ENCODE measurements at places on chromosomes 12 and 14.

DNA sequence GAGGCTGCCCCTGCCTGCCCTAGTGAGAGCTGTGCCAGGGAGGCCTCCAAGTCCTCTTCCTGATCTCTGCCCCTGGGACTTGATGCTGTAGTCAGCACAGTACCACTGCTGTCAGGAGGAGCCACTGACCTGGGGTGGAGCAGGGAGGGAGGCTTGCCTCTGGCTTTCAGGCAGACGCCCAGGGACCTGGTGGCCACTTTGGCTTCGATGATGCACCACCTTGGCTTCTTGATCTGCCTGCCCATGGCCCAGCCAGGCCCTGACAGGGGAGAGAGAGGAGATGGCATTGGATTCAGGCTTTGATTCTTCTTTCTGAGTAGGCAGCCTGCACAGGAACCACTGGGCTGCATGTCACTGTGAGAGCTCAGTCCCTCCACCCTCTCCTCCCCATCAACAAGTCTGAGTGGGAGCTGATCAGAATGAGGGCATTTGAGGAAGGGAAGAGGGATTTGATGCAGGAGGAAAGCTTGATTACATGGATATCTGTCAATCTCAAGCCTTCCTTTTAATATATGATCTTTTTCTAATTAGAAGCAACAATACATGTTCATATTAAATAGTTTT is 24.7 kb downstream of the TMEM63C start:
- DNase-seq, result no peak

DNA sequence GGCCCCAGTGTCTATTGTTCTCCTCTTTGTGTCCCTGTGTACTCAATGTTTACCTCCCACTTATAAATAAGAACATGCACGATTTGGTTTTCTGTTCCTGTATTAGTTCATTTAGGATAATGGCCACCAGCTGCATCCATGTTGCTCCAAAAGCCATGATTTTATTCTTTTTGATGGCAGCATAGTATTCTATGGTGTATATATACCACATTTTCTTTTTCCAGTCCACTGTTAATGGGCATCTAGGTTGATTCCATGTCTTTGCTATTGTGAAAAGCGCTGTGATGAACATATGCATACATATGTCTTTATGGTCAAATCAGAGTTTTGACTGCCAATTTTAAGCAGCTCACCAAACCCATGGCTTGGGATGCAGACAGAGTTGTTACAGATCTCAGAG is 17.2 kb upstream of the ANP32D start:
- no peak for DNase-seq

GRCh38 chr12:76266797-76267196 is 81.4 kb downstream of the BBS10 start:
- no peak for DNase-seq

DNA sequence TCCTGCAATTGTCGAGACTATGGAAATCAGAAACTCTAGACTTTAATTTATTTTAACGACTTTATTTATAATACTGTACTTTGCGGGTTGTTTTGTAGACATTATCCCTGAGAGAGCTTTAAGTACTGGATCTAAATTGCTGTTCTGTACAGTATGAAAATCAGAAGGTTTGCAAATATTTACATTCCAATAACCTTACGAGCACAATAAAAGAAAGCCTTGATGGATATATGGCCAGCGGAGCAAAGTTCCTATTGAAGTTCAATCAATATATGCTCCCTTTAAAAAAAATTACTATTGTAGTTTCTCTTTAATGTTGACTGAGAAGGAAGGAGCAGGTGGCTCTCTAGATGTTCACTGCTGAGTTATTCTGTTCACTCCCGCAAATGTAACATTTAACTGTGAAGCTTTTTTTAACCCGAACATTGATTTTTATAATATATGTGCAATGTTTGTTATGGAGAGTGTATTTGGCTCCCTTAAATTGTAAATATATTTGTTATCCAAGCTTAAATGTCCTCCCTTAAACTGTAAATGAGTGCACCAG is 235.3 kb downstream of the PLCZ1 start:
- DNase-seq, result no peak

DNA sequence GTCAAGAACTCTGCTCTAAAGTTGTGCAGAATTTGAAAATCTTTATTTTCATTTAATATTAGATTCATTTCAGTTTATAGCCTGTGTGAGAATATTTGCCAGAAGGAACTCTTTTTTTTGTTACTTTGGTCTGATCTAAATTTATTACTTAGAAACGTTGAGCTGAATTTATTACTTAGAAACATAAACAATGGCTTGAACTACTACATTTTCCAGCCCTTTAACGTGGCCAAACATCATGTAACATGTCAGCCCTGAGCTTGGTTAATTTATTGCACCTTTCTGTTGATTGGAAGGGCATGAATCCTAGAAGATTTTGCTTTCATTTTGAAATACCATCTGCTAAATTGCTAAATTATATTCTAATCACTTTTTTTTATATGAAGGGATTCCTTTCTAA is 241.4 kb downstream of the TMEM117 start:
- DNase-seq, result no peak

- DNase-seq, result no peak
These were observed 4.2 kb downstream of the NPC2 start for GRCh38 chr14:74488786-74489397.

GRCh38 chr12:82981150-82981549 is 294.4 kb downstream of the TMTC2 start:
- DNase-seq, result no peak

- no peak for DNase-seq
These were observed 2.9 kb downstream of the SP7 start for GRCh38 chr12:53333289-53333688.

DNA sequence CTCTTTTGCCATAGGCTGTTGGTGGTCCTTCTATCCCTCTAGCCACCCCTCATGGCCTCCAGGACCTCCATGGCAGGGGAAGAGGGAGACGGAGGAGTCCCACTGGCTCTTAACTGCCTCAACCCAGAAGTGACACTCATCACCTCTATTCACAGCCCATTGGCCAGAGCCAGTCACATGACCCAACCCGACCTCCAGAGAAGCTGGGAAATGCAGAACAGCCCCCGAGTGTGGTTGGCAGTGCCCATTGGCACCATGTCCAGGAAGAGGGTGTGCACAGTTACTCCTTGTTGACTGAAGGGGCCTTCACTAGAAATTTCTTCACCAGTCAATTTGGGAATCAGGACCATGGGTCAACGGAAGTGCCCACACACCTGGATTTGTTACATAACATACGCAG is 17.0 kb upstream of the BCL11B start:
- no peak for DNase-seq

DNA sequence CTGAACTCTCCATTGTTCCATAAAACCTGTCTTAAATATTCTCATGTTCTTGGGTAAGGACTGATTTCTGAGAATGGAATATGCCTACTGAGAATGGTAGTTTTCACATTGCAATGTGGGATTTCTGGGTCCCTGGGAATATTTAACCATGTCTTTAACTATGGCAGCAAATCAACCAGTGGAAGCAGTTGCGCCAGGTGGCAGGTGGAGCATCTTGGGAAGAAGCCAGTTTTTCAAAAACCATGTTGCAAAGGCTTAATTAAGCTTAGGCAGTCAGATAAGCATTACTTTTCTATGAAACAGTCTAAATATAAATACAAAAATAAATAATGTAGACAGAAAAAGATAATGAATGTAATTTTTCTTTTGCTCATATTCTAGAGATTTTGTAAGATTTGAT is 448.1 kb downstream of the ADAMTS20 start:
- no peak for DNase-seq

DNA sequence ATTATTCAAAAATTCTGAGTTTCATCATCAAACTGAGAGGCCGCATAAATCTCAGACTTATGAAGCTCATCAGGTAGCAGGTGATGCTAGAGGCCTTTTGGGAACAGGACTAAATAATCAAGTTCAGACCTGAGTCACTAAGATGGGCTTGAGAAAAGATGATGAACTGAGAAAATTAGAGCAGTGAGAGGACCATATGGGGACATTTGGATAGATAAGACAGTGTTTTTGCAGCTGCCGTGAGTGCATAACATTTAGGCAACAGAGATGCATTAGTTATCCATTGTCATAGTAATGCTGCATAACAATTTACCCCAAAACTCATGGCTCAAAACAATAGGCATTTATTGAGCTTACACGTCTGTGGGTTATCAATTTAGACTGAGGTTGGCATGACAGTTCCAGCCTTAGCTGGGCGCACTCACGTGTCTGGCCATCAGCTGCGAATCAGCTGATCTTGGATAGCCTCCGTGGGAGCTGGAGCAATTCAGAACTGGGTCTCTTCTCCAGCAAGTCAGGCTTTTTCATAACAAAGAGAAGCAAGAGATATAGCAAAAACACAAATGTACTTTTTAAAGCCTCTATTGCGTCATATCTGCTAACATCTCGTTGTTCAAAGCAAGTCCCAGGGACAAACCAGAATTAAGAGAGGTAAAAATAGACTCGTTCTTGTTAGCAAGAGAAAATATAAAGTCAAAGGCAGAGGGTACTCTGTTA is 72.8 kb downstream of the CAPZA3 start:
- no peak for DNase-seq

DNA sequence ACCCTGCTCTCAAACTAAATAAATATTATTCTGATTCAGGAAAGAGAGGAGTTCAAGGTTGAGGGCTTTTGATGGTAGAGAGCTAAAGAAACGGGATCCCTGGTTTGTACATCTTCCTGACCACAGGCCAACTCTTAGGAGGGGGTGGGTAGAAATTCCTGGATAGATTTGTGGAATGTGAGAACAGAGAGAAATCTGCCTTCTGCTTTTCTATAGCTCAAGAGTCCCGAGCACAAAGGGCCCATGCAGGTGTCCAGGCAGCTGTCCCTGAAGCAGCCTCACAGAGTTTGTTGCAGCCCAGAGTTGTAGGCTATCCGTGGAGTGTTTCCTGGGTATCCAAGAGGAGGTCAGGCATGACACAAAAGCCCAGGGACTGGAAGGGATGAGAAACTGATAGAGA is 198.6 kb downstream of the BCAT1 start:
- DNase-seq, result no peak

DNA sequence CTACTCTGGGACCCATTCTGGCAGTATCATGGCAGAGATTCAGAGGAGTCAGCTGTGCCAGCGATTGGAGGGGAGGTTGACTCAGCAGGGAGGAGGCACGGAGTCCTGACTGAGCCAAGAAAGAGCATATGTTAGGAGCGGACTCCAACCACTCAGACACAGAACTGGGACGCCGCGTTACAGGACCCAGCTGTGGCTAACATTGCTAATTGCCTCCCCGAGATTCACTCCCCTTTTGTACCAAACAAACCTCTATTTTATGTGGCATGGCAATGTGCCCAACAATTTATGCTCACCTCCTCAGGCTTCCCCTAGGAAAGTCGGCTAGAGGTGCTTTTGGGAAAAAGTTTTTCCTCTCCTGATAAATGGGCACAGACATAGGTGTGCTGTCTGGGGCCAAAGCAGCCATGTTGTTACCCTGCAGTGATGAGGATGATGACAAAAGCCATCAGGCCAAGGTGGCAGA is 15.2 kb upstream of the CLIP1 start:
- DNase-seq, result no peak

- no peak for DNase-seq
These were observed 17.2 kb upstream of the ARF6 start for GRCh38 chr14:49875640-49876198.

DNA sequence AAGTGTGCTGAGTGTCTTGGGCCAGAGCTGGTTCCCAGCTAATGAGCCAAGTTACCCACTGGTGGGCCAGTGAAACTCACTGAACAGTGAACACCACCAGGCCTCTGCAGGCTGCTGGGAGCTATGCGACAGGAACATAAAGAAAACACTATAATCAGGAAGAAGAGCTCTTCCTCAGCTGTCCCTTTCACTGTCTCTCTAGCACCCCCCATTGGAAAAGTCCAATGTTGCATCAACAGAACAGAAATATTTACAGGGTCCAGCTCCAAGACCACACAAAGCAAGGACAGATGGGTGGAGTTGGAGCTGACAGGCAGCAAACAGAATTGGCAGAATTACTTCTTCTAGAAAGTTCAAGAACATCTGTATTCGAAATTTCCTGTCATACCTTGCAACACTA is 903.6 kb upstream of the TMEM132C start:
- DNase-seq, result no peak

DNA sequence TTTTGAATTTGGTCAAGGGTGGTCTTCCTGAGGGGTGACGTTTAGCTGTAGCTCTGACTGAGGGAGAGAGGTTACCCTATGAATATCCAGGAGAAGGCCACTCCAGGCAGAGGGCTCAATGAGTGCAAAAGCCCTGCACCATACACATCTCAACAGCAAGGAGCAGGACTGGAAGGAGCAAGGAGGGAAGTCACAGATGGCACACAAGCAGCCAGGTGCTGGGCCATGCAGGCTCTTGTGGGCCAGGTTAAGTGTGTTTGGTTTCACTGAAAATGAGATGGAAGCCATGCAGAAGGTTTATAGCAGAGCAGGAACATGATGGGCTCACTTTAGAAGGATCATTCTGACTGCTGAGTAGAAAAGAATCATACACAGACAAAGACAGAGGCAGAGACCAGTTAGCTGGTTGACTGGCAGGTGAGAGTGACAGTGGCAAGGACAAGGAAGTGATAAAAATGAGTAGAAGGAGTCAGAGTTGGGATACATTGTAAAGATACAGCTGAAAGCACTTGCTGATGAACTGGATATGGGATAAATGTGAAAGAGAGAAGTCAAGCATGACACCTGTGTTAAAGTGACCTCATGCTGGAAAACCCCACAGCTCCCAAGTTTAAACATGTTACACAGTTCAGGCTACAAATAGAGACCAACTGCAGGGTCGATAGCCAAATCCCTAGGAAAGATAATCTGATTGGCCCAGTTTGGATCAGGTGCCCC is 81.2 kb downstream of the PRKD1 start:
- DNase-seq, result no peak

DNA sequence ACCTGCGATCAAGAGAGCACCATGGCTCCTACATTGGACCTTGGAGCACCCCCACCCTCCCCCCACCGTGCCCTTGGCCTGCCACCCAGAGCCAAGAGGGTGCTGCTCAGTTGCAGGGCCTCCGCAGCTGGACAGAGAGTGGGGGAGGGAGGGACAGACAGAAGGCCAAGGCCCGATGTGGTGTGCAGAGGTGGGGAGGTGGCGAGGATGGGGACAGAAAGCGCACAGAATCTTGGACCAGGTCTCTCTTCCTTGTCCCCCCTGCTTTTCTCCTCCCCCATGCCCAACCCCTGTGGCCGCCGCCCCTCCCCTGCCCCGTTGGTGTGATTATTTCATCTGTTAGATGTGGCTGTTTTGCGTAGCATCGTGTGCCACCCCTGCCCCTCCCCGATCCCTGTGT is 1.8 kb upstream of the RNU7-1 start:
- DNase-seq, result no peak

DNA sequence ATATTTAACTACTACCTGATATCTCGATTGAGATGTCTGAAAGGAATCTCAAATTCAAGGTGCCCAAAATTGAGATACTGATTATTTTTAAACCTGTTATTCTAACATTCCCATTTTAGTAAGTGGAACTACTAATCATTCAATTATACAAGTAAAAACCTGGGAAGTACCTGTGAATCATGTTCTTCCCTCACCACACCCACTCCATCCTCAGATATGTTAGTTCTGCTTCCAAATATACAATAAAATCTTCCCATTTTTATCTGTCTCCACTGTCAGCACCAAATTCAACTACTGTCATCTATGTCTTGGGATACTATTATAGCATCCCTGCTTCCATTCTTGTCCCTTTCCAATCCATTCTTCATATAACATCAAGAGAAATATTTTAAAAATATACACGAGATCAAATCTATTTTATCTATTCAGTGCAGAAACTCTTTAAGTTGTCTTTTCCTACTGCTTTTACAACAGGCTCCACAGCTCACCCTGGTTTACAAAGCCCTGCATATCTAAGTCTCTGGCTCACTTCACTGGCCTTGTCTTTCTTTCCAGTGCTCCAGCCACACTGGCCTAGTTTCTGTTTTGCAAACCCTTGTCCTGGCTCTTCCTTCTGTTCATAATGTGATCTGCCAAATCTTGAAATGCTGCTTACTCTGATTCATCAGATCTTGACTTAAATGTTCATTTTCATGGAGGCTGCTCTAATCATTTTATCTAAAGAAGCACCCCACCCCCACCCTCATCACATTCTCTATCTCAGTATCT is 122.3 kb downstream of the PTPRR start:
- DNase-seq, result no peak
